ENCODE measurements at places on chromosomes 11 and 22. TPM values are rescaled to one million over a fixed set of nuclear protein-coding genes. Genes with fewer than 3 reads are reported as not detected.

Gene SMIM35
- total RNA-seq = not detected

Gene SHANK2
- 0.19 TPM for total RNA-seq

Gene OPCML
- not detected for total RNA-seq

Gene RASGRP2
- total RNA-seq = 1.1 TPM

Gene NAALAD2
- total RNA-seq = 0.29 TPM

All from vein endothelial cell (primary cell).